ENCODE measurements at places on chromosomes 1 and 21.

GRCh38 chr1:150173141-150173585 is 23.4 kb downstream of the PLEKHO1 start:
- no peak for DNase-seq

- DNase-seq = no peak
Measured at GRCh38 chr1:11355559-11356475, 82.8 kb downstream of the UBIAD1 start.

DNA sequence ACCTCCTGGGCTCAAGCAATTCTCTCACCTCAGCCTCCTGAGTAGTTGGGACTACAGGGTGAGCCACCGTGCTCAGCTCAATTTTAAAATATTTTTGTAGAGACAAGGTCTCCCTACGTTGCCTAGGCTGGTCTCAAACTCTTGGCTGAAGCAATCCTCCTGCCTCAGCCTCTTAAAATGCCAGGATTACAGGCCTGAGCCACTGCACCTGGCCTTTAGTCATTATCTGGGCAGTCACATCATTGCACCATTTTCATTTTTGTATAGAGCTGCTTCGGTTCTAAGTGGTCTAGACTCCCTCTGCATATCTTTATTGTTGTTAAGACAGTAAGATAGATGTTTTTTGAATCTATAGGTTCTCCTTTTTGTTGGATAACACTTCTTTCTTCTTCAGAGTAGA is 39.9 kb downstream of the ATF3 start:
- no peak for DNase-seq

DNA sequence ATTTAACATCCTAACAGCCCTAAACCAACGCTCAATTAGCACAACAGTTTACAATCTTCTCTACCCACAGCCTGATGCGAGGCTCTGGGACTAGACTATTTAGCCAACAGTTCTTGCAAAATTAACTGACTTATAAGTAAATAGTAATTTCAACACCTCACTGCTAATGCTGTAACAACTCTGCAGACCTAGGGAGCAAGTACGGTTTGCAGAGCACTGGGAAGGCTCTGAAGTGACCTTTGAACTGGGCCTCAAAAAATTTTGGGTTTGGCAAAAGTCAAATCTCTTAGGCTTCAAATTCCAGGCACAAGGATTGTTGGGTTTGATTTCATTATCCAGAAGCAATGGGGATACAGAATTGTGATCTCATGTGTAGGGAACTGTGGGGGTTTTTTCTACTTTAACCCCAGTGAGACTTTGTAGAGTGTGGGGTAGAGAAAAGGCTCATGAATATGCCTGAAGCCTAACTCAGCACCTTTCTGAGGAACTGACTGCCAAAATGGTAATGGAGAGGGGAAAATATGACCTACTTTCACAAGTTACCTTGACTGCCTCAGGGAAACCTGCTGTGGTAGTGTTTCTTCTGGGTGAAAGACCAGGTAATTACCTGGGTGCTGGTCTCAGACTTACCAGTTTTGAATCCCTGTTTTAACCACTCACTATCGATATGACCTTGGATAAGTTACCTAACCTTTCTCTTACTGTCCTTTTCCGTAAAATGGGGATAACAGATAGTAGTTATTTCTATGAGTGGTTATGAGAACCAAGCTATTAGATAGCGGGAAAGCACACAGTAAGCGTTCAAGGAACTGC is 889 bp upstream of the TXLNA start:
- DNase-seq = no peak

DNA sequence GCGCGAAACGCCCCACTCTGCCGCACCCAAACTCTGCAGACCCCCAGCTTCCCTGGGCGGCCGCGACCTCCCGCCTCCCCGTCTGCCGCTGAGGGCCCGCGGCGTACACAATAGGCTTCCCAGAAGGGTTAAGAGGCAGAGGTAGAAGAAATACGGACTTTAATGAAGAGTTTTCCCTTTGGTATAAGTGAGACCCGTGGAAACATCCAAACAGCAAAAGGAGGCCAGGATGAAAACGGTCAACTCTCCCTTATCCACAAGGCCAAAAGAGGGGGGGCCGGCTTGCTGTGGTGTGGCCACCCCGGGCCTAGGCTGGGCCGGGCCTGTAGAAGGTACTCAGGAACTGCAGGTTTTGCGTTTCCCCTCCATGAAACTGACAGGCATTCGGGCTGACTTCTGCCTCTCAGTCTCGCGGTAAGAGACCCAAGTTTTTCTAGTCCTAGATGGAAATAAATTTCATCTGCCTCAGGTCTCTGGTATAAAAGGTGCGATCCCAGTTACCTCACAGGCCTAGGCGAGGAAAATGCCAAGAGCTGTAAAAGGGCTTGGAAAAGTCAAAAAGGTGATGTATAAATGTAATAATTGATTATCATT is 671 bp upstream of the PYGO2 start:
- no peak for DNase-seq

GRCh38 chr1:234206651-234207284 is 166.5 kb upstream of the COA6 start:
- DNase-seq = peak; percentile 39
